ENCODE measurements at places on chromosomes 2 and 18.

DNA sequence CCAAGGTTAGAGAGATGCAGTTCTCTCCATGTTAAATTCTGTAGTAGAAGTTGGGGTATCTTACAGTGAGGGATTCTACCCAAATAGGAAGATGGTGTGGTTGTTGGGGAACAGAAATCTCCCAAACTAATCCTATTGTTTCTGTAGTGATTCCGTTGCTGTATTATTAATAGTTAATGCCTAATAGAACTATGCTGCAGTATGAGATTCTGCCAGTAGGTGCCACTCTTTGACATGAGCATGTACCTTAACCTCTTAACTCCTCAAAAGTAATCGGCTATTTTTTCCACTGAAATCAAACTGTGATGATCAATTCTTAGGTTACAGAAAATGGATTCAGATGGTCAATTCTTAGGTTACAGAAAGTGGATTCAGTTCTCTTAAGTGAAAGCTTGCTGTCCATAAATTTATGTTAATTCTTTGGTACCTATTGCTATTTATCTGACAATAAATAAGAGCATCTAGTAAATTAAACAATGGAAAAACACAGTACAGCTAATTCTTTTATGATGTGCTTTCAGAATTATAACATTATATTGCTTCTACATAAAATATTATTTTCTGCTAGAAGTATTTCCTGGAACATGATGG, 97.9 kb upstream of the DLX2 start:
- DNase-seq = no peak

DNA sequence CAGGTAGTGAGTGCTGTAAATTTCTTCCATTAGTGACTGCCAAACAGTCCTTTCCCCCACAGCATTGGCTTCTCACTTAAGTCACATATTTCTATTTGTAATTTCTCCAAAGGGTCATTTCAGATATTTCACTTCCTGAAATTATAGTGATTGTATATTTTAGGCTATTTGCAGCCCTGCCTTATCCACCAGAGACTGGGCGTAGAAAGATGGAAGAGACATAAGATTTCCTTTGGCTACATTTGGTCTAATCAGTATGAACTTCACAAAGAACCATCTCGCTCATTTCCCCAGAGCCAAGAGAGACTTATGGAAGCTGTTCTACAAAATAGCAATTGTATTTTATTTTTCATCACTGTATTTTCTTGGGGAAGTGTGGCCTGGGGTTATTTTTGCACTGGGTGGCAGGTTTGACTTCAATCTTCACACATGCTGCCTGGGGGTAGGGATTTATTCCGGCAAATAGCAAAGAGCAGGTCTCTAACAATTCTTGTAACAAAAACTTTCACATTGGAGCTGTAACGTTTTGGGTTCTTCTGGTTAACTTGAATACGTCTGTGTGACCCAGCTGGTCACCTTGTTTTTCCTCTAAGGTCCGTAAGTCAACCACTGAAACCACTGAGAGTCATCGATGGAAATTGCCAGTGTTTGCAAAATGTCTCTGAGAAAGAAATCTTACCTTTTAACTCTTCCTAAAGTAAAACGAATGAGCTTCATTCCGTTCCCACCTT, 170.6 kb upstream of the SERPINE2 start:
- no peak for DNase-seq

- DNase-seq = no peak
Measured at GRCh38 chr2:20168727-20169696, 55.9 kb downstream of the SDC1 start.

DNA sequence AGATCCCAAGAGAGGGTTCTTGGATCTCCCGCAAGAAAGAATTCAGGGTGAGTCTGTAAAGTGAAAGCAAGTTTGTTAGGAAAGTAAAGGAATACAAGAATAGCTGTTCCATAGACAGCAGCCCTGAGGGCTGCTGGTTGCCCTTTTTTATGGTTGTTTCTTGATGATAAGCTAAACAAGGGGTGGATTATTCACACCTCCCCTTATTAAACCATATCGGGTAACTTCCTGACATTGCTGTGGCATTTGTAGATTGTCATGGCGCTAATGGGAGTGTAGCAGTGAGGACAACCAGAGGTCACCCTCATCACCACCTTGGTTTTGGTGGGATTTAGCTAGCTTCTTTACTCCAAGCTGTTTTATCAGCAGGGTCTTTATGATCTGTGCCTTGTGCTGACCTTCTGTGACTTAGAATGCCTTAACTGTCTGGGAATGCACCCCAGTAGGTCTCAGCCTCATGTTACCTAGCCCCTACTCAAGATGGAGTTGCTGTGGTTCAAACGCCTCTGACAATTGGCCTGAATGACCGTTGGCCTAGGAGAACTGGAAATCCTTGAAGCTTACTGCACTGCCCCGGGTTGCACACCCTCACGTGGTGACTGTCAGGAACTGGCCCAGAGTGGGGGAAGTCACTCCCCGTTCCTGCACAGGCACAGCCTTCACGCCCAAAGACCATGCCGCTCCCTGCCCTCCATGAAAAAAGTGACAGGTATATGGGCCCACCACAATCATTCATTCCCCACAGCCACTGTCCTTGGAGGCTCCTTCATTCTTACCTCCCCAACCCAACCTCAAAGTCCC, 136.9 kb downstream of the SEPTIN10 start:
- DNase-seq = no peak

- DNase-seq = no peak
Measured at GRCh38 chr2:207409517-207409916, 120.2 kb upstream of the CREB1 start.

- no peak for DNase-seq
Measured at GRCh38 chr2:179031731-179032408, 18.1 kb downstream of the CCDC141 start.

DNA sequence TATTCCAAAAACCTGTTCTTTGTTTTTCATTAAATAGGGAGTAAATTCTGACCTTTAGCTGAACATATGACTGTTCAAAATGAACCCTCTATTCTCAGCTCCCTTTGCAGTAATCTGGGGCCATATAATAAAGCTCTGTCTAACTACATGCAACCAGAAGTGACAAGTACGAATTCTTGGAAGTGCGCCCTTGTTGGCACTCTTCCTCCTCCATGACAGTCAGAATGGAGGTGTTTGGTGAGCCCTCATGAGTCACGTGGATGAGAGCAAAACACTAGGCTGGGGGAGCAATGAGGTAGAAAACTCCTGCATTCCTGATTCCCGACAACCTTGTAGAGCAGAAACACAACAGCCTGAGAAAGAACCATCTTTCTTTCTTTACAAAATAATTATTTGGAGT, 552.9 kb downstream of the FBXO15 start:
- DNase-seq = no peak

All from stimulated activated CD8-positive, alpha-beta memory T cell treated with anti-CD3 and anti-CD28 coated beads, Interleukin-4, amount 100 ng/mL, for 1 hour (primary cell).